ENCODE measurements at places on chromosomes 7 and 10.
A peak's percentile ranks its signal among the peaks of the same experiment; 100 is the strongest.

GRCh38 chr7:89027781-89028180, 232.2 kb upstream of the TEX47 start:
- no peak for DNase-seq

DNA sequence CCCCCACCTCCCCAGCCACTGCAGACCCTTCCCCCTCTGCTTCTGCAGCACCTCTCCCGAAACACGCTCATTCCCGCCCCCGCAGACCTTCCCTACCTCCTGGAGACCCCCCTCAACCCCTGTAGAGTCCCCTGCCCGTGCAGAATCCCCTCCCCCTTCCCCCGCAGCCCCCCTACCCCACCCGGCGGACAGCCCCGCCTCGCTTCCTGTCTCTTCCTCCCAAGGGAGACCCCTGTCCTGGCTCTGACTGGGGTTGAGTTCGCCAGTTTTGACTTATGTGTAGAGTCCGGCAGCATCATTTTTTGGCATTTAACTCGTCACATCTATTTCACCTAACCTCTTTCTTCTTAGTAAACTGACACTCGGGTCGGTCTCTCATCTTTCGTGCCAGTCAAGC, 54.0 kb downstream of the ALOX5 start:
- DNase-seq: no peak

DNA sequence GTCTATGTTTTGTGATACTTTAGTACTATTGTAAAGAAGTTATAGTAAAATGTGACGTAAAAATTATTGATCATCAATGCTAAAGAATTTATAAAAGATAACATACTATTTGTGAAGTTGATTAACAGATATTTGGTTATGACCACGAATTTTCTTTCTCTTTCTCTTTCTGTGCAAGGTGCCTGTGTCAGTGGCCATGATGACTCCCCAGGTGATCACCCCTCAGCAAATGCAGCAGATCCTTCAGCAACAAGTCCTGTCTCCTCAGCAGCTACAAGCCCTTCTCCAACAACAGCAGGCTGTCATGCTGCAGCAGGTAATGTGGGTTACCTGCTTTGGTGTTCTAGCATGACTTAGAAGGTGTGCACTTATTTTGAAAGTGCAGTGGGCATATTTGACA, 213.7 kb downstream of the FOXP2 start:
- no peak for DNase-seq

DNA sequence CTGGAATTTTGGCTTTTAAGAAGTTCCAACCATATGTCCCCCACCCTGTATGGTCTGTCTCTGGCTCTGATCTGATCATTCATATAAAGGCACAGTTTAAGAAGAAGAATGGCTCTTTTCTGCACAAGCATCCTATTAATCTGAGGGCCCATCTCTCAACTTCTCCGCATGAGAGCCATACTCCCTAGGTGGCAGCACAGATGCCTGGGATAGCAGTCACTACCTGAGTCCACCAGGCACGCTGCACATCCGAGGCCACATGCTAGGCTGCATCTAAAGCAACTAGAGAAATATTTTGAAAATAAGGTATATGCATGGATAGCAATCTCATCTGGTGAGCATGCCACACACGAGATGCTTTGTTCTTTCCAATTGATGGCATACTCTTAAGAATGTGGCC, 565.5 kb downstream of the PARD3 start:
- no peak for DNase-seq

DNA sequence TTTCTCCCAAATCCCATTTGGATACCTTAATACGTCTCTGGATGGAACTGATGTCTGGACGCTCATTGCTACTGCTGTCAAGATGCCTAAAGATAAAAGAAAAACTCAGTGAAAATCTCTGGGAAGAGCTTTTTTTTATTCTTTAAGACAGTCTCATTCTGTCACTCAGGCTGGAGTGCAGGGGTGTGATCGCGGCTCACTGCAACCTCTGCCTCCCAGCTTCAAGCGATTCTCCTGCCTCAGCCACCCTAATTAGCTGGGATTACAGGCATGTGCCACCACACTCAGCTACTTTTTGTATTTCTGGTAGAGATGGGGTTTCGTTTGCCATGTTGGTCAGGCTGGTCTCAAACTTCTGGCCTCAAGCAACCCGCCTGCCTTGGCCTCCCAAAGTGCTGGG, 102.2 kb downstream of the NT5C2 start:
- no peak for DNase-seq

GRCh38 chr10:110209454-110209925, 2.1 kb downstream of the MXI1 start:
- peak; percentile 38 for DNase-seq

DNA sequence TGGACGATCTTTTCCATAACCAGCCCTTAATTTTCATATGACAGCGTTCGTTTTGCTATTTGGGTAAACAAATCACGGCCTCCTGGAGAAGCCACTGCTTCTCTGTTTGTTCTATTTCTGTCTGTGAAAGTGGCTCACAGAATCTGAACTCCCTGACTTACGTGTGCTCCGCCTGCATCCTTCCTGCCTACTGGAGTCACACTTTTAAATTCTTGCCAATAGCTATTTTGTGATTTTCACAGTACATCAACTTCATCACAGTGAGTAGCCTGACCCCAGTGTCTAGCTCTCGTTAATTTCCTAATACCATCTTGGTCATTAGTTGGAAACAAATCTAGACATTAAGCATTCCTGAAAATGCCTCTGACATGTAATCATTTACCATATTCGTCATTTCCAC, 49.0 kb upstream of the NPS start:
- DNase-seq: no peak

GRCh38 chr7:99143853-99144672, at the start of gene SMURF1:
Gene SMURF1 (minus strand): TSS chr7:99144108. CDS start chr7:99143780, 328 bp downstream.
- peak; percentile 27 for DNase-seq
